ENCODE measurements at places on chromosomes 11 and 22. TPM values are rescaled to one million over a fixed set of nuclear protein-coding genes. Genes with fewer than 3 reads are reported as not detected.

Gene COX8A
- 147 TPM for total RNA-seq

Gene ESAM
- total RNA-seq, result 7.9 TPM

Gene RAB30
- 6.9 TPM for total RNA-seq

Gene SAA4
- total RNA-seq, result 876 TPM

Gene PYGM
- 0.58 TPM for total RNA-seq

Gene LIF
- 2.0 TPM for total RNA-seq

Gene NFAM1
- total RNA-seq, result 2.2 TPM

Gene ARVCF
- total RNA-seq, result 18.5 TPM

Gene APOA1
- 11,801 TPM for total RNA-seq

Gene SCGB1A1
- not detected for total RNA-seq

GRCh38 chr11:8813658-8814057 is 97.3 kb upstream of the AKIP1 start:
- H3K4me3 ChIP-seq, result no peak overlapping the region
- DNase-seq, result peak; percentile 59
- H3K36me3 ChIP-seq, result no peaks in the 10 kb centered on the region
- no peaks in the 10 kb centered on the region for H3K27me3 ChIP-seq
- no peak overlapping the region for H3K27ac ChIP-seq

DNA sequence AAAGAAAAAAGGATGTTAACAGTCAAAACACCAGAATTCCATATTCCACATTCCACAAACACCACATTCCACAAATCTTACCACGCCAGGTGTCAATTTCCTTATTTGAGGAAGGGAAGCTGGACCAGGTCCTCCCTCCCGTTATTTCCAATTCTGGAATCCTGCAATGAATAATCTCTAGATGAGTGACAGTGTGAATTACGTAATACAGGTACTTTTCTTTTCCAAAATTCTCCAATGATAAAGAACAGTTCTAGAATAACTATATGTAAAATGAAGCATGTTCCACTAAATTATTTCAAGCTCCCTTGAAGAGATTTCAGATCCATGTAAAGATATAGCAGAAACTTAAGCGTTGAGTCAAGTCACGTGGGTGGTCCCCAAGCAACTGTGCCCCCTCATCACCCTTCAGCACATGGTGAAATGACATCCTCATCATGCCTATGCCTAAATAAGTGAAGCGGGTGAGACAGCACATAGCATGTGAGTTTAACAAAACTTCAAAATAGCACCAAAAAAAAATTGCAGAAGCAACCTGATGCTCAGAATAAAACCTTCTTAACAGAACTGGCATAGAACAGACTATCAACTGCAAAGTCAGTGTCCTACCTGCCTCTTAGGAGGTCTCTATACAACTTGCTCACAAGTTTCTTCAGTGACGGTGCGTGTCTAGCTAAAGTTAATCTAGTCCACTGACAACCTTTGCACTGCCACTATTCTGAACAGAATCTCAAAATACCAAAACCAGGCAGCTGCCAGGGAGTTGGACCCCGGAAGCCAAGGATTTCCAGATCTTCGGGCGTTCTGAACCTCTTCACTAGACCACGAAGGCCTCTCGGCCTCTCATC is 876 bp downstream of the NFRKB start:
- peaks cover 8% of the 10 kb centered on the region for H3K36me3 ChIP-seq
- no peak for DNase-seq
- no peaks in the 10 kb centered on the region for H3K4me1 ChIP-seq
- peak overlapping the region; percentile 87 for H3K4me3 ChIP-seq
- no peaks in the 10 kb centered on the region for H3K27me3 ChIP-seq
- peak overlapping the region; percentile 72 for H3K27ac ChIP-seq

GRCh38 chr11:66728038-66728692 is 851 bp downstream of the SPTBN2 start:
- no peak for DNase-seq
- H3K4me1 ChIP-seq, result peaks cover 37% of the 10 kb centered on the region
- no peaks in the 10 kb centered on the region for H3K27me3 ChIP-seq
- no peaks in the 10 kb centered on the region for H3K36me3 ChIP-seq
- peak overlapping the region; percentile 80 for H3K27ac ChIP-seq
- H3K4me3 ChIP-seq, result peak overlapping the region; percentile 37

DNA sequence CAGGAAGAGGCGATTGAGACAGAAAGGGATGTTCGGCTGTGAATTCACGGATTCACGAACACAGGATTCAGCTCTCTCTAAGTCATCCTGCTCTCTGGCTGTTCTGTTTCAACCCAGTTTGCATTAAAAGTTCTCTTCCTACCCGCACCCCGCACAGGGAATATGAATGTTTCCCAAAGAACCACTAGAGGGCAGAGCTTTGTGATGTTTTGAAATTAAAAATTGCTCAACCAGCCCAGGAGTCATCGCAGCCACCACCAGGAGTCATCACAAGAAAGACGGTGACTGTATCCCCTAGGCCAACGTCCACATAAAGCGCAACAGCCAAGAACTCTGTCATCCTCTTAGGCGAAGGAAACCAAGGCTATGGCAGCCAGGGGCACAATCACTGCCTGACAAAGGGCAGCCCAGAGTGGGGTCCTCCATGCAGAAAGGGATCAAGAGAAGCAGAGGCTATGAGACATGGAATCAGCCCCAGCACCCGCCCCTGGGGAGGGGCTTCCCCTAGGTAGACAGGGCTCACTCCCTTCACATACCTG is 122.4 kb downstream of the WT1 start:
- H3K4me3 ChIP-seq, result no peak overlapping the region
- no peak for DNase-seq
- H3K27me3 ChIP-seq, result no peaks in the 10 kb centered on the region
- H3K36me3 ChIP-seq, result no peaks in the 10 kb centered on the region

DNA sequence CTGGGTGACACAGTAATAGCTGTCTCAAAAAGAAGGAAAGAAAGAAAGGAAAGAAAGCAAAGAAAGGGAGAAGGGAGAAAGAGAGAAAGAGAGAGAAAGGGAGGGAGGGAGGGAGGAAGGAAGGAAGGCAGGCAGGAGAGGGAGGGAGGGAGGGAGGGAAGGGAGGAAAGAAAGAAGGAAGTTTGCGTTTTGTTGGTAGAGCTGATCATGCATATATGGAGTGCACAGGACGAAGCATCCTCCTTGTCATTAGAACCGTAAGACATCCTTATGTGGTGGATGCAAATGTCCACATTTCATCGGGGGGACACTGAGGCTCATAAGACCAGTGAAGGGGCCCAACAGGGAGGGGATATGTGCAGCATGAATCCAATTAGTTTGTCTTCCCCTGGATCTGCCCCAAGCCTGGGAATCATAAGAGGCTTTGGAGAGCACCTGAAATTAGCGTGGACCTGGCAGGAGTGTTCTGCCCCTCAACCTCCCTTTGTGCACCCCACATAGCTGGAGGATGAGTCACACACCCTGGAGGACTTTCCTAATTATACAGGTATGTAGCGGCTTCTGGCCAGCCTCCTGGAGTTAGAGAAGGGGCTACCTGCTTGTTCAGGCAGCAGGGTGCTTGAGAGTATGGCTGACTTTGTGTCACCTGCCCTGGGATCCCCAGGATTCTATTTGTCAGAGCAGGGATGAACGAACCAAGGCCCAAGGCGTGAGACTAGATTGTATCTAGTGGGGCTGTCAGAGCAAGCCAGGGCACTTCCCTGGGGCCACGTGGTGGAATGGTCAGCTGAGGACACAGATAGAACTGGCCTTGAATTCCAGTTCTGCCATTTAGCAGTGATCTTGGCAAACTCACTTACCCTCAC is 119.7 kb upstream of the CD82 start:
- no peak overlapping the region for H3K27ac ChIP-seq
- H3K4me3 ChIP-seq, result no peak overlapping the region
- H3K4me1 ChIP-seq, result no peaks in the 10 kb centered on the region
- H3K36me3 ChIP-seq, result no peaks in the 10 kb centered on the region
- no peaks in the 10 kb centered on the region for H3K27me3 ChIP-seq

- peak overlapping the region; percentile 91 for H3K27ac ChIP-seq
- no peak overlapping the region for H3K4me3 ChIP-seq
- DNase-seq, result peak; percentile 78
- H3K27me3 ChIP-seq, result no peaks in the 10 kb centered on the region
- H3K36me3 ChIP-seq, result no peaks in the 10 kb centered on the region
- H3K4me1 ChIP-seq, result peaks cover 41% of the 10 kb centered on the region
Observed at GRCh38 chr11:69008737-69009440, 4.2 kb downstream of the MRGPRF start.

- peaks cover 50% of the 10 kb centered on the region for H3K4me1 ChIP-seq
- no peak overlapping the region for H3K4me3 ChIP-seq
- peak; percentile 76 for DNase-seq
- H3K36me3 ChIP-seq, result no peaks in the 10 kb centered on the region
- peak overlapping the region; percentile 100 for H3K27ac ChIP-seq
Observed at GRCh38 chr11:65493367-65494176, 5.3 kb upstream of the MALAT1 start.

DNA sequence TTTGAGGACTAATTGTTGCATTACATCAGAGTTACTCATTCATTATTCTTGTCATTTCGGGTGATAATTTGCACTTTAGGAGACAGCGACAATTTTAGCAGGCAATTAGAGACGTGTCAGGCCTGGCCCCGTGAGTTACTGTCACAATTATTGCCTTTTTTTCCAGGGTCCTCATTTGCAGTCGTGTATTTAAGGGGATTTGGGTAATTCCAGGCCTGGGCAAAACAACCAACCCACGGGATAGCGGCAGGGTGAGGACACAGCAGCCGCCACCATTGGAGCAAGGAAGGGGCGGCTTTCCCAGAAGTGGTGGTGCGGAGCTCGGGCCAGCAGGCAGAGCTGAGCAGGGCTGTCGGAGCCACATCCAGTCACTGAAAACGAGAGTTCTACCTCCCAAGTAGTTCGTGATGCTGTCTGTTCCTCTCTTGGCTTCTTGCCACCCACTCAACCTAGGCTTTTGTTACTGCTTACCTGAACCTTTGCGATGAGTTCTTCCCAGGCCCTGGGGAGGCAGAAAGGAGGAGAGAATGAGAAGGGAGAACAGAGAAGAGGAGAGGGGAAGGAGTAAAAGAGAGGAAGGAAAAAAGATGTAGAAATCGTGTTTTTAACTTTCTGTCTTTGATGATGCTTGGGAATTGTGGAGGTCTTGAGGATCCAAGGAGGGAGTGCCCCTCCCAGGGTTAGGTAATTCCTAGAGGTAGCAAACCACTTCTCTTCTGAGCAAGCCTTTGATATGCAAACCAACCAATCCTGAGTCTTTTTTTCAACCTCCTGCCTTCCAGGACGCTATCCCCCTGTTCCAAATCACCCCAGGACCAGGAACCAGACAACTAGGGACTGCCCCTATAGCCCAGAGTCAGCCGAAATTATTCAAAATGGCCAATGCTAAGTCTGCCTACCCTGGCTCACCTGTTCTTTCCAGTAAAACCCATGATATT is 236.1 kb downstream of the MIAT start:
- H3K36me3 ChIP-seq, result no peaks in the 10 kb centered on the region
- DNase-seq, result no peak
- H3K4me1 ChIP-seq, result no peaks in the 10 kb centered on the region
- no peak overlapping the region for H3K4me3 ChIP-seq

- H3K27ac ChIP-seq, result no peak overlapping the region
- no peaks in the 10 kb centered on the region for H3K27me3 ChIP-seq
- H3K36me3 ChIP-seq, result no peaks in the 10 kb centered on the region
- H3K4me1 ChIP-seq, result peaks cover 5% of the 10 kb centered on the region
Observed at GRCh38 chr22:19103880-19104821, 18.1 kb downstream of the DGCR2 start.

DNA sequence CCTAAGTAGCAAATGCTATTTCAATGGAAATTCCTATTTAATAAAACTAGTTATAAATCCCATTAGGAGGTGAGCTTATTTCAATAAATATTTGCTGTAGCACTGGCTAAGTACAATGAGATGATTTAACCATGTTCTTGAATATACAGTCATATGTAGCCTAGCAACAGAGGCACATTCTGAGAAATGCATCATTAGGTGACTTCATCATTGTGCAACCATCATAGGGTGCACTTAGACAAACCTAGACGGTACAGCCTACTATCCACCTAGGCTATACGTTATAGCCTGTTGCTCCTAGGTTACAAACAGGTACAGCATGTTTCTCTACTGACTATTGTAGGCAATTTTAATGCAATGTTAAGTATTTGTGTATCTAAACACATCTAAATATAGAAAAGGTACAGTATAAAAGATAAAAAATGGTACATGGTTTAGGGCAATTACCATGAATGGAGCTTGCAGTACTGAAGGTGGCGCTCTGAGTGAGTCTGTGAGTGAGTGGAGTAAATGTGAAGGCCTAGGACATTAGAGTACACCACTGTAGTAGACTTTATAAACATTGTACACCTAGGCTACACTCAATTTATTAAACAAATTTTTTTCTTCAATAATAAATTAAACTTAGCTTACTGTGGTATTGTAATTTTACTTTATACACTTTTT is 350.1 kb downstream of the CASP12 start:
- H3K27me3 ChIP-seq, result no peaks in the 10 kb centered on the region
- H3K36me3 ChIP-seq, result no peaks in the 10 kb centered on the region
- H3K4me1 ChIP-seq, result no peaks in the 10 kb centered on the region
- no peak for DNase-seq
- H3K4me3 ChIP-seq, result no peak overlapping the region
- no peak overlapping the region for H3K27ac ChIP-seq

GRCh38 chr11:68173926-68174325 is 39.2 kb downstream of the KMT5B start:
- no peak for DNase-seq
- no peaks in the 10 kb centered on the region for H3K4me1 ChIP-seq
- no peak overlapping the region for H3K4me3 ChIP-seq
- no peaks in the 10 kb centered on the region for H3K27me3 ChIP-seq
- peaks cover 4% of the 10 kb centered on the region for H3K36me3 ChIP-seq

GRCh38 chr11:538431-539051 is 1.2 kb downstream of the LRRC56 start:
- no peaks in the 10 kb centered on the region for H3K36me3 ChIP-seq
- no peaks in the 10 kb centered on the region for H3K4me1 ChIP-seq
- no peak overlapping the region for H3K27ac ChIP-seq
- no peak overlapping the region for H3K4me3 ChIP-seq
- DNase-seq, result no peak

DNA sequence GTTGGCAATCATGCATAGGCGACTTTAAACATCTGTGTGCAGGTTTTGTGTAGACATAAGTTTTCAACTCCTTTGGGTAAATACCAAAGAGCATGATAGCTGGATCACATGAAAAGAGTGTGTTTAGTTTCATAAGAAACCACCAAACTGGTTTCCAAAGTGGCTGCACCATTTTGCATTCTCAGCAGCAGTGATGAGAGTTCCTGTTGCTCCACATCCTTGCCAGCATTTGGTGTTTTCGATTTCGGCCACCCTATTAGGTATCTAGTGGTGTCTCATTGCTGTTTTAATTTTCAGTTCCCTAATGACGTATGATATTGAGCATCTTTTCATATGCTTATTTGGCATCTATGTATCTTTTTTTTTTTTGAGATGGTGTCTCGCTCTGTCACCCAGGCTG is 62.8 kb upstream of the CCND1 start:
- no peak overlapping the region for H3K4me3 ChIP-seq
- H3K27me3 ChIP-seq, result no peaks in the 10 kb centered on the region
- H3K27ac ChIP-seq, result no peak overlapping the region

DNA sequence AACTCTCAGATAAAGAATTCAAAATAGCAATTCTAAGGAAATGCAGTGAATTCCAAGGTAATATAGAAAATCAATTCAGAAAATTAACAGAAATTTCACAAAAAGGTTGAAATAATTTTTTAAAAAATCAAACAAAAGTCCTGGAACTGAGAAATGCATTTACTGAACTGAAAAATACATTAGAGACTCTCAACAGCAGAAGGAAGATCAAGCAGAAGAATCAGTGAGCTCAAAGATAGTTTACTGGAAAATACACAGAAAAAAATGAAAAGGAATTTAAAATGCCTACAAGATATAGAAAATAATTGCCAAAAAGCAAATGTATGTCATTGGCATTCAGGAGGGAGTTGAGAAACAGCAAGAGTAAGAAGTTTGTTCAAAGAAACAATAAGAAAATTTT is 107.3 kb downstream of the BUD13 start:
- H3K27ac ChIP-seq, result no peak overlapping the region
- peaks cover 45% of the 10 kb centered on the region for H3K4me1 ChIP-seq
- DNase-seq, result no peak
- no peaks in the 10 kb centered on the region for H3K27me3 ChIP-seq

All from right lobe of liver (tissue), 6 donors.